Stimulated activated CD4-positive, alpha-beta T cell treated with anti-CD3 and anti-CD28 coated beads, Interleukin-15, amount 100 ng/mL, for 1 hour (primary cell): ENCODE measurements at places on chromosomes 7 and 10.

GRCh38 chr7:140653319-140654108 lies 12.9 kb upstream of the DENND2A start:
- no peak for DNase-seq

GRCh38 chr7:77579797-77580196 lies 42.7 kb downstream of the PTPN12 start:
- no peak for DNase-seq

- DNase-seq = no peak
These were observed 239.3 kb downstream of the THSD7A start for GRCh38 chr7:11592699-11593098.

DNA sequence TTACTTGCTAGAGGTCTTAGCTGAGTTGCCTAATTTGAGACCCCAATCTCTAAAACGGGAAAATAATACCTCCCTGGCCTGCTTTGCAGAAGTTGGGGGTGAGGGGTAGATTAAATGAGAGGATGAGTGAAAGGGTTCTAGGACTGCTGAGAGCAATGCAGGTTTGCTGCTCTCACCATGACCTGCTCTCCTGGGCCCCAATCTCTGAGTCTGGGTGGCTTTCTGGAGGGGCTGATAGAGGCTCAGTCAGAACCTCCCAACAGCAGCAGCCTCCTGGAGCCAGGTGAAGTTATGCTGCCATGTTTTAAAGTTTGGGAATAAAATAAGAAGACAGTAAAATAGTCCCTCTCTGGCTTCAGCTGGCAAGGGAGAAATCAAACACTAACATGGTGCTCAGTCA lies 7.3 kb downstream of the UROS start:
- no peak for DNase-seq

DNA sequence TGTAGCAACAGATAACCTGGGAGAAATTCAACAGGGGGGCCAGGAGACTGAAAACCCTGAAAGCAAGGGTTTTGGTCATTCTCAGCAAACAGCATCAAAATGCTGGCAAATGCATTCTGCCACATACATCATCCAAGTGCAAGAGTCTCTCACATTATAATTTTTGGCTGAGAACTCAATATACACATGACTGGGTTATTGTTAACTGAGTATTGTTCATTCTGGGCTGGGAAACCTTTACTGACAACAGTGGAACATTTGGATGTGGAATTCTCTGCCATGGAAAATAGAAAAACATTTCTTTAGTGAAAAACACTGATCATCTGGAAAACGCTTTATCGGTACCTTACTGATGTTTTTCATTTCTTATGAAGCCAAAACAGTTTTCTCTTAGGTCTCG lies 73.1 kb upstream of the MET start:
- no peak for DNase-seq

DNA sequence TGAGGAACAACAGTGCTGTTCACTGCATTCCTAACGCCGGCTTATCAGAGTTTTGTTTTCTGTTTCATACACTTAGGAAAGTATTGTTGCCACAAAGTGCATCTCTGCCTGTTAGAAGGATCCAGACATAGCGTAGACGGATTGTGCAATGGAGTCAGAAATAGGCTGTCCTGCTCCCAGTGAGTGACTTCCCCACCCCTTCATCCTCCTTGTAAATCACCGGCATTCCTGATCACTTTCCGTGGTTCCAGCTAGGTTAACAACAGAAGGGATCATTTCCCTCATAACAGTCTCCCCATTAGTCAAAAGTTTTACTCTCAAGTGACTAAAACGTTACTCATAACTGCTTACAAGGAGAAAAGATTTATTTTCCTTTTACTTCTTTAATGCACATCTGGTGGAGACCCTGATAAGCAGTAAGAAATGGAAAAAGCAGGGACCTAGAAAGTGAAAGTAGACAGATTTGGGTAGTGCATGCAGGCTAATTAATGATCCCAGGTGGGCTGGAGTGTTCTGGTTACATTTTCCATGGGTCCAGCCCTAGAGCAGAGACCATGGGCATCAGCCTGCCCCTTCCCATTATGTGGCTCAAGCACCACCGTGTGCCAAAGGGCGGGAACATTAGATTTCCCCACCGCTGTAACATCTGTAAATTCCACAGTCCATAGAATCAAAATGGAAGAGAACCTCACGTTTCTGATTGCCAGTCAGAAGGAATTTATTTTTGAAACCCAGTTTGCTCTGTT lies 395.1 kb upstream of the GALNT17 start:
- no peak for DNase-seq
